ENCODE measurements at places on chromosomes 12 and 14.

DNA sequence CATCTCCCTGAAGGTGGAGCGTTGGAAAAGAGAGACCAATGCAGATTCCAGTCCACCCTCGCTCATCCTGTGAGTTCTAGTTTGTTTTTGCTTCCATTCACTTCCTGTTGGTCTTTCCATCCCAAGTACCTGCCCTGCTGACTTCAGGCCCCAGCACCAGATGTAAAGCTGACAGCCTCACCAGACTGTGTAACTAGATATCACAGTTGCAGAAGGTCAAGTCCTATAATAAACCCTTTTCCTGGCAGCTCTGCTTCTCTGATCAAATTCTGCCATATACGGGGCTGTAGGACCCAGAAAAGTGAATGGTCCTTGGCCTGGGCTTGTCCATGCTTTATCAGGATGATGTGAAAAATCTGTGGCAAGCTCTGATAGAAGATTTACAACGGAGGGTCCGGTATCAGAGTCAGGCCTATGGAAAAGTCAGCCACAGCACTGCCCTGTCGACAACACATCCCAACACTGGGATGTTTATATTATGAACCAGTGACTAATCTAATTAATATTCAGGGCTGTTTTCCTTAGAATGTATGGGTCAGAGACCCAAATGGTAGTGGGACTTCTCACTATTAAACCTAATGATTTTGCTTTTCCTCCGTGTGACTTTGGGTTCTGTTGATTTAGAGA is 42.1 kb downstream of the CCDC175 start:
- DNase-seq, result peak; percentile 2

DNA sequence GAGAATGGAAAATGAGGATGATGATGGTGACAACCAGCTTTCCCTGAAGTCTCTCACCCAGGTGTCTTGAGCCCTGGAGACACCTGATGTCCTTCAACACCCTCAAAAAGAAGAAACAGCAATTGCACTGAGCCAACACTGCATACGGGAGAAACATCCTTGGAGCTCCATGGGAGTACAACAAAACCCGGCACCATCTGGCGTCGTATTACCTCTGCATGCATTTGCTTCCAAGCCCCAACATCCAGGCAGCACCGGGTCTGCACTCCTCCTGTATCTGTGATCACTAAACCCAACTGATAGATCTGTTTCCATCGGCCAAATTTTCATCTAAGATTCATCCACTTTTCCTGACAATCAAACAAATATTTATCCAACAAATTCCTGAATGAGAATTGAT is 249.9 kb downstream of the DPF3 start:
- no peak for DNase-seq

- DNase-seq, result no peak
Measured at GRCh38 chr14:91119556-91120311, 5.9 kb downstream of the DGLUCY start.

DNA sequence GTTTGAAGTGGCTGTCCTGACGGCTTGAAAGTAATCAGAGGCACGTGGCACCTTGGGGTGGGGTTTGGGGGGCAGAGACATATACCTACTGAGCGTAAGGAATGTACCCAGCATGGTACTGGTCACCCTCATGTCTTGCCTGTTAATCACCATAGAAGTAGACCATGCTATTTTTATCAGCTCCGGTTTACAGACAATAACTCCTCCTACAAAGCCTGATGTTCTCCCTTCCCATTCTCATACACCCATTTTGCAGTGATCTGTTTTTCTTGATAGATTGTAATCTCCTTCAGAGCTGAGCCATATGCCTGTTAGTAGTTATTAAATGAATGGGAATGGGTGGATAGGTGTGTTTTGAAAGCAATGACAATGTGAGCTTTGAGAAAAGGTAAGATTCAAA is 10.5 kb downstream of the EVL start:
- no peak for DNase-seq

- no peak for DNase-seq
Measured at GRCh38 chr12:52390739-52391617, 5.5 kb upstream of the KRT84 start.

GRCh38 chr12:132620899-132621656 is 2.5 kb downstream of the P2RX2 start:
- DNase-seq, result no peak

GRCh38 chr14:104020471-104020870 is 65.0 kb upstream of the ASPG start:
- no peak for DNase-seq

DNA sequence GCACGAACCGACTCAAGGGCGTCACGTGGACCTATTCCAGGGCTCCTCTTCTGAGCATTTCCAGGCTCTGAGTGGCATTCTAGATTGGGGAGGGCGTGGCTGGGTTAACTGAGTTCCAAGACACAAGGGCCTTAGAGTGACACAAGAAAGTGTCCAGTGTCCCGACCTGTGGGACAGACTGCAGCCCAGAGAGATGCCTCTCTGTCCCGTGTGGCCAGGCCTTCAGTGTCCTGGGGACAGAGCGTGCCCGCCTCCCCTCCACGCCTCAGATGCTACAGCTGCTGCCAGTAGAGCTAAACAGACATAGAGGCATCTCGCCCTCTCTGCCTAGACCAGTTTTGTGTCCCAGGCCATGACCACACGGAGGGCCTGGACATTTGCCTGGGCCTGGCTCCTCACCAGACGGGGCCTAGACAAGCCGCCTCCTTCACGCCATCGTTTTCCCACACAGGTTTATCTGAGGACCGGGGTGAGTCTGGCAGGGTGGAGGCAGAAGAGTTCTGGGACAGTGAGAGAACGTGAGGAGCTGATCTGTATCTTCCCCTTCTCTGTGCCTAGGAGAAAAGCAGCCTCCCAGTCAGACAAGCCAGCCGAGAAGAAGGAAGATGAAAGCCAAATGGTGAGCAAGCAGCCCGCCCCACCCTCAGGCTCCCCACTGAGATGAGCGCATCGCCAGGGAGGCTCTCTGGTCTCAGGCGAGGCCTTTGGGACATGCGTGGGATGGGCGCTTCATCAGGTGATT is 27.1 kb downstream of the DEGS2 start:
- DNase-seq, result no peak

- DNase-seq, result no peak
Measured at GRCh38 chr12:977156-977555, 13.9 kb upstream of the ERC1 start.

- peak; percentile 58 for DNase-seq
Measured at GRCh38 chr12:107843351-107844311, 69.1 kb downstream of the ASCL4 start.

DNA sequence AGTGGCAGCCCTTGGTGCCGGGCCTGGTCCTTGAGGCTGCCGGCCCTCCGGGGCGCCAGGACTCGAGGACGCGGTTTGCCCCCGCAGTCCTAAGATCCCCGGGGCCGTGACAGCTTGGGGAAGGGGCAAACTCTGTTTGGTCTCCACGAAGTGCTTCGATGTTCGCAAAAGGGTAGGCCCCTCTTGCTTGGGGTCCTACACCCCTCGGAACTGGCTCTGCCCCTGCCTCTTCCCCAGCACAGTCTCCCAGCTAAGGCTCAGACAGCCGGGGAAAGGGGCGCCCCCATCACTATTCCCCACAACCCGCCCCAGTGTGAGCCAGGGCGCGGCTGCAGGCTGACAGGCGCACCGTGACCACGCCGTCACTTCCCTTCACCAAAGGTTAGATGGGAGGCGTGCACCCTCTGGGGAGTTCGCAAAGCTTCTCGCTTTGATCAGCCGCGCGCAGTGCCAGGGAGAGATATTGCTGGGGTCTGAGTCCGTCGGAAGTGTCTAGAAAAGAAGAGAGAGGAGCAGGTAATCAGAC is 7.2 kb upstream of the OTX2 start:
- peak; percentile 40 for DNase-seq

DNA sequence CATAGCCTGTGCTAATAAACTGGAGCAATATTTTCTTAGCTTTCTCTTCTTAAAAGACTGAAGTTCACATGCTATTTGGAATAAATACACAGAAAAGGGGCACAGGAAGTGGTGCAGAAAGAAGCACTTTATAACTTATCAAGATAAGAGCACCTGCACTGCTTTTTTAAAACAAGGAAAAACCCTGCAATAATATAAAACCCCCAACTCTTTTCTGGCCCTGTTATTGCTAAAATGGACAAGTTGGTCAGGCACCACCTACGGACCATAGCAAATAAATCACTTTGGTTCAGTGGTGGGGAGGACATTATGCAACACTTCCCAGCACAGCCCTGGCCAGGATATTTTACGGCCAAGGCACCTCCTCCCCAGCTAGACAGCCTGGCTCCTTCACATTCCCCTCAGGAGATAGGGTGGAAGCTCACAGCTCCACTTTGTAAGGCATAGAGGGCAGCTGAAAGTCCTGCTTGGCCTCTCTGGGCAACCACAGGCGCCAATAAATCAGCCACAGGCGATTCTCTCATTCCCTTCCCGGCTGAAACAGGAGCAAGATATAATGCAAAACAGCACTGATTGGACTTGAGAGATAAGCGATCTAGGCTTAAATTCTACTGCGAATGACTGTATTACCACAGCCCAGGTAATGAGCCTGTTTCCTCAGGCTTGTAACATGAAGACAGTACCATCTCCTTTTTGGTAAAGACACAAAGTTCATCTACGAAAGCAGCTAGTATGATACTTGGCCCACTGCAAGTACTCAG is 2.0 kb downstream of the ZBTB25 start:
- peak; percentile 31 for DNase-seq

DNA sequence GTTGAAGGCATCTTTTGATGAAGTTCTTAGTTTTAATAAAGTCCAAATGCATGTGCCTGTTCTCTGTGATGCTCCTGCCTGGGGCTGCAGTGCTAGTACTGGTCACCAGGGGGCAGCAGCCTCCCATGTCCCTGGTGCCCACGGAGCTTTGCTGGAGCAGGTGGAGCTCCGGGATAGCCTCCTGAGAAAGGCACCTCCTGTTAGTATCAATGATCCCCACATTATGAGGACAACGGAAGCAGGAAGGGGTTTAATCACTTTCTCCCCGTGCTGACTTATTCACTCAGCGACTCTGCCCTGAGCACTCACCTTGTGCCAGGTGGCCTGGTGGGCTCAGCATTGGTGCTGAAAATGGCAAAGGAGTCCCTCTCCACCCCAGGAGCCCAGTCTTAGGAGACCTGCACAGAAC is 123.0 kb upstream of the PZP start:
- peak; percentile 44 for DNase-seq

- peak; percentile 26 for DNase-seq
Measured at GRCh38 chr12:113194971-113195391, 9.5 kb downstream of the RITA1 start.

GRCh38 chr12:57626921-57627445 is 6.0 kb downstream of the B4GALNT1 start:
- DNase-seq, result no peak

- no peak for DNase-seq
Measured at GRCh38 chr12:101859664-101860607, 17.4 kb upstream of the DRAM1 start.

DNA sequence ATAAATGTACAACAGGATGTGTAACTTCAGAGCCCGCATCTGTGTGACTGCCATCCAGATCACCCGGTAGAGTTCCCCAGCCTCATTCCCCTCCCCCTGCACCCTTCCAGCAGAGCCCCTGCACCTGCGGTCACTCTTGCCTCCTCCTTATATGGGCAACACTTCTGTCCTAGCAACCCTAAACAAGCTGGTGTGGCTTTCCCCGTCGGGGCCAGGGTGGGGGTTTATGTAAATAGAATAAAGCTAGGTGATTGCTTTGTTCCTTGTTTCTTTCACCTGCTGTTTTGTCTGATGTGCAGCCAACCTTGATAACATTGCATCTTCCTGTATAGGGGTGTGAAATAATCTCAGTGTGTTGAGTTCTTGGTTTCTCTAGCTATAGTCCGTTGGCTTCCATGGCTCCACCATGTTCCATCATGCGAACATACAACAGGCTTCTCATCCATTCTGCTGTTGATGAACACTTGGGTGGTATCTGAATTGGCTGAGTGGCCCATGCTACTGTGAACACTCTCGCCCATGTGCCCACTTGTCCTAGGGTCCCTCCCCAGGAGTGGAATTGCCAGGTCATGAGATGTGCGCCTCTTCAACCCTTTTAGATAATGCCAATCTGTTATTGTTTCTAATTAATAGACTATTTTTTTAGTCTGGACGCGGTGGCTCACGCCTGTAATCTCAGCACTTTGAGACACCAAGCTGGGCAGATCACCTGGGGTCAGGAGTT is 102.2 kb downstream of the KIF26A start:
- no peak for DNase-seq

Measured in right kidney (tissue), 9 donors.